ENCODE measurements at places on chromosomes 3 and 15.

GRCh38 chr3:125214738-125215137 lies 2.2 kb upstream of the SLC12A8 start:
- DNase-seq, result no peak

DNA sequence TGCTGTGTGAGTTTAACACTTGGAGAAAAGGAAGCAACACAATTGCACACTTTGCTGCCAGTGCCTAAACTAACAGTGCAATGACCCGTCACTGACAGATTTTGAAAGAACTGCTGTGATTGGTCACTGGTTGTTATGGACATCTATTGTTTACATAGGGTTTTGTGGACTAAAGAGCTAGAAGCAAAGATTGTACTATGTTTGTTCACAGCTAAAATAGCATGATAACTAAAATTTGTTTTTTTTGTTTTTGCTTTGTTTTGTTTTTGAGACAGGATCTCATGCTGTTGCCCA lies 112.4 kb upstream of the GOLGA8J start:
- DNase-seq, result no peak

GRCh38 chr15:42692536-42692935 lies 44.4 kb downstream of the CDAN1 start:
- DNase-seq, result no peak

GRCh38 chr15:31265871-31266711 lies 60.5 kb upstream of the KLF13 start:
- DNase-seq, result peak; percentile 87

- DNase-seq, result no peak
These were observed 49.0 kb upstream of the SLC4A7 start for GRCh38 chr3:27533261-27533607.

DNA sequence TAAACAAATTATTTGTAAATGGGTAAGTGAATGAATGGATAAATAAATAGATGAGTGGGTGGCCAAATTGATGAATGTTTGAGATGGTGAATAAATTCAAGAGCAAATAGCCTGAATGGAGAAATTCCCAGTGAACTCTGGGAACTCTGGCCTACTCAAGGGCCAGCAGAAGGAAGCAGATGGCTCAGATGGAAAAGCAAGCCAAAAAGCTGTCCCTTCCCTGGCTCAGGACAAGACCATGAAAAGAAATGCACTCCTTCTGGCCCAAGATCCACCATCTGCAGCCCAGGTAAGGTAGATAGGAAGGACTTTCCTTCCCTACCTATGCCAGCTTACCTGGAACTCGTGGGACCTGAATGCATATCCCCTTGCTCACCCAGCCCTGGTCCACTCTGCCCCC lies 37.6 kb upstream of the CLDN18 start:
- no peak for DNase-seq

GRCh38 chr3:73461547-73461946 lies 163.2 kb downstream of the PDZRN3 start:
- no peak for DNase-seq

- no peak for DNase-seq
These were observed 104.4 kb downstream of the RPL22L1 start for GRCh38 chr3:170765419-170766078.

GRCh38 chr3:155462672-155463071 lies 169.2 kb upstream of the STRIT1 start:
- no peak for DNase-seq

DNA sequence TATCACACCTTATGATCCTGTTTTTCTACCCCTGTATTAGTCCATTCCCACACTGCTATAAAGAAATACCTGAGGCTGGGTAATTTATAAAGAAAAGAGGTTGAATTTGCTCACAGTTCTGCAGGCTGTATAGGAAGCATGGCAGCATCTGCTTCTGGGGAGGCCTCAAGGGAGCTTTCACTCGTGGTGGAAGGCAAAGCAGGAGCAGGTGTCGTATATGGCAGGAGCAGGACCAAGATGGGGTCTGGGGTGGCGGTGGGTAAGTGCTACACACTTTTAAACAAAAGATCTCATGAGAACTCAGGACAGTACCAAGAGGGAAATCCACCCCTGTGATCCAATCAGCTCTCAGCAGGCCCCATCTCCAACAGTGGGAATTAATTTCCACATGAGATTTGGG lies 15.4 kb upstream of the SCAP start:
- DNase-seq, result no peak

DNA sequence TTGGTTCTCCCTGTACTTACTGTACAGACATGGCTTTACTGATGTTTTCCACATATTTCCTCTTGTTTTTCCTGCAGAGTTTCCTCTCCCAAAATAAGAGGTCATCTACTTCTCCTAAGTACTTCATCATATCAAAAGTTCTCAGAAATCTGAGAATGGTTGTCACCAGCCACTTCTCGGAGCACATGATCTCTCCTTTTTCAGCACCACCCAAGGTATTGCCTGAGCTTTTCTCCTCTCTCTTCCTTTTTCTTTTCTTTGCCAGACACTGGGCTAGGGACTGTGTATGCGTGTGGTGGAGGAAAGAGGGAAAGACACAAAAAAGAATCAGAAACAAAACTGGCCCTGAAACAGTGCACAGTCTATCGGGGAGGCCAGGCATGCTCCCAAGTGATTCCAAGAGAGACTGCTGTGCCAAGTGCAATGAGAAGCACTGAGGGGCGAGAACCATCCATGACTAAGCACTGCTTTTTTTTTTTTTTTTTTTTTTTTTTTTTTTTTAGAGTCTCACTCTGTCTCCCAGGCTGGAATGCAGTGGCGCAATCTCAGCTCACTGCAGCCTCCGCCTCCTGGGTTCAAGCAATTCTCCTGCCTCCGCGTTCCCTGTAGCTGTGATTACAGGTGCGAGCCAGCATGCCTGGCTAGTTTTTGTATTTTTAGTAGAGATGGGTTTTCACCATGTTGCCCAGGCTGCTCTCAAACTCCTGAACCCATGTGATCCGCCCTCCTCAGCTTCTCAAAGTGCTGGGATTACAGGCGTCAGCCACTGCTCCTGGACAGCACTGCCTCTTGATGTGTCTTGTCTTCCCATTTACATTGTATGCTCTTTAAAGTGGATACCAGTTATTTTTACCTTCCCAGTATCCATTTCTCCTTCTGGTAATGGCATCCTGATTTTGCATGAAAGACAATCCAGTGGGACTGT lies 194.0 kb upstream of the FEZF2 start:
- DNase-seq, result no peak

- no peak for DNase-seq
These were observed 93.2 kb downstream of the BCHE start for GRCh38 chr3:165744025-165744424.

- no peak for DNase-seq
These were observed 523.9 kb upstream of the CNTN3 start for GRCh38 chr3:75138345-75138744.

DNA sequence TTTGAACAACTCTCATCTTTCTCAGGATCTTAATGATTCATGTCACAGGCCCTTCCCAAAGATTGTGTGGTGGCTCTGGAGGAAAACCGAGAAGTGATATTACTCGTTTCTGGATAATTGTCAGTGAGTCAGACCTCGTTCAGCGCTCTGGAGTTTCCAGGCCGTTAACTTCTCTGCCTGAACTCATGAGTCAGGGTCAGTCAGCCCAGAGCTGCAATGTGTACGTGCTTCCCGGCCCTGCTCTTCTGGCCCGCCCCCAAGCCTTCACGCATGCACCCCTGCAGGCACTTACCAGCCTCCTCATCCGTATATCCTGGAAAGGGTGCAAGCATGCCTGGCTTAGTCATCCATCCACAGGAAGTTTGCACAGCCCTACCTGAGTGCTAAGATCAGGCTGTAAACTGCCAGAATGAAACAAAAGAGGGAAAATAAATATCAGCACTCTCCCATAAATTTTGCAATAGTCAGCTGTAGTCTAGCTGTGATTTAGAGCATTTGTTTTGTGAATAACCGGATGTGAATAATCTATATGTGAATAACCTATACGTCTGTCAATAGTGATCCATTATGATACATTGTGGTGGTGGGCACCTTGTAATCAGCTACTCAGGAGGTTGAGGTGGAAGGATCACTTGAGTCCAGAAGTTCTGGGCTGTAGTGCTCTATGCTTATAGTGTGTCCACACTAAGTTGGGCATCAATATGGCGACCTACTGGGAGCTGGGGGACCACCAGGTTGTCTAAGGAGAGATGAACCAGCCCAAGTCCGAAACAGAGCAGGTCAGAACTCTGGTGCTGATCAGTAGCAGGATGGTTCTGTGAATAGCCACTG lies 35.3 kb upstream of the SEMA4B start:
- no peak for DNase-seq

- no peak for DNase-seq
These were observed 448.7 kb downstream of the TAFA4 start for GRCh38 chr3:68483601-68484000.

DNA sequence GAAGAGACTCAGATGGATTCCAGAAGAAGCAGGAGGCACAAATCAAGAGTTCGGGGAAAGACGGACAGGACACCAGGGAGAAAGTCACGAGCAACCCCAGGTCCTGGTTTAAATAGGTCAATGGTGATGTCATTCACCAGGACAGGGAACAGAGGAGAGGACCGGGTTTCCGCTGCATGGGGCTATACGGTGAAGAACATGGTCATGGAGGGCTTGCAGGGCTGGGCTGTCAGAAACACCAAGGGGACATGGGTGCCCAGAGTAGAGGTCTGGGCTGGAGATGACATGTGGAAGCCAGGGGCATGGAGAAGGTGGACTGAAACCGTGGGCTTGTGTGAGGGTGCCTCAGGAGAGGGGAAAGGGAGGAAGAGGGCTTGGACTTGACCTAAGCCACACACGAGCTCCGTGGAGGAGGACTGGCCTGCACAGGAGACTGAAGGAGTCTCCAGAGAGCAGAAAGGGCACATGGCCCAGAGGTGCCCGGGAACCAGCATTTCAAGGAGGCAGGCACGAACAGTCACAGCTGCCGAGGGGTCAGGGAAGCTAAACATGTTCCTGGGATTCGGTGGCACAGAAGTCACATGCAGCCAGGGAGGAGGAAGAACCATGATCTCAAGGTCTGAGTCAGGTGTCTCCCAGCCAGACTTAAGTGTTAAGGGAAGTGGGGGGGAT lies 54.2 kb upstream of the RPL32 start:
- DNase-seq, result peak; percentile 55

DNA sequence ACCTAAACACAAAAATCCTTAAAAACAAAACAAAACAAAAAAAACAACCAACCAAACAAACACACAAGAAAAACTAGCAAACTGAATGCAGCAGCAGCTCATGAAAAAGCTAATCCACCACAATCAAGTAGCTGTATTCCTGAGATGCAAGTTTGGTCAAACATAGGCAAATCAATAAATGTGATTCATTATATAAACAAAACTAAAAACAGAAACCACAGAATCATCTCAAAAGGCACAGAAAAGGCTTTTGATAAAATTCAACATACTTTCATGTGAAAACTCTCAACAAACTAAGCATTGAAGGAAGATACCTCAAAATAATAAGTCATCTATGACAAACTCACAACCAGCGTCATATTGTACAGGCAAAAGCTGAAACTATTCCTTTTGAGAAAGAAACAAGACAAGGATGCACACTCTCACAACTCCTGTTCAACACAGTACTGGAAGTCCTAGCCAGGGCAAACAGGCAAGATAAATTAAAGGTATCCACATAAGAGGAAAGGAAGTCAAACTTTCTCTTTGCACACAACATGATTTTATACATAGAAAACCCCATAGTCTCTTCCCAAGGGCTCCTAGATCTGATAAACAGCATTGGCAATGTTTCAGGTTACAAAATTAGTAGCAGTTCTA lies 495.1 kb upstream of the SGO1 start:
- DNase-seq, result no peak

DNA sequence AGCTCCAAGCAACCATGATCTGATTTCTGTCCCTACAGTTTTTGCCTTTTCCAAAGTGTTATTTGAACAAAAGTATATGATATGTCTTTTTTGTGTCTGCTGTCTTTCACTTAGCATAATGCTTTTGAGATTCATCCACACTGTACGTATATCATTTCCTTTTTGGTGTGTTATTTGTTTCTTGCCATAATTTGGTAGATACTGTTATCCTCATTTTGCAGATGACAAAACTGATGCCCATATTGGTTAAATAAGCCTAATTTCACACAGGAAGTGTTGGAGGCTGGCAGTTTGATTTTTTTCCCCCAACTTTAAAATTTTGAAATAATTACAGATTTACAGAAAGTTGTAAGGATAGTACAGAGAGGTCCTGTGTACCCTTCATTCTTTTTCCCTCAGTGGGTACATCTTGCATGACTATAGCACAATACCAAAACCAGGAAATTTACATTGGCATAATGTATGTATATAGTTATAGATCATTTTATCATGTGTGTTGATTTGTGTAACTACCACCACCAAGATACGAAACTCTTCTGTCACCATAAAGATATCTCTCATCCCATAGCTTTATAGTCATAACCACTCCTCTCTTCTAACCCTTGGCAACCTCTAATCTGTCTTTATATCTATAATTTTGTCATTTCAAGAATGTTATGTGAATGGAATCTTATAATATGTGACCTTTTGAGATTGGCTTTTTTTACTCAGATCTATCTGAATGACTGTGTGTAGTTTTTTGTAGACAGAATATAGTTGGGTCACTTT lies 55.6 kb downstream of the RASA2 start:
- no peak for DNase-seq

DNA sequence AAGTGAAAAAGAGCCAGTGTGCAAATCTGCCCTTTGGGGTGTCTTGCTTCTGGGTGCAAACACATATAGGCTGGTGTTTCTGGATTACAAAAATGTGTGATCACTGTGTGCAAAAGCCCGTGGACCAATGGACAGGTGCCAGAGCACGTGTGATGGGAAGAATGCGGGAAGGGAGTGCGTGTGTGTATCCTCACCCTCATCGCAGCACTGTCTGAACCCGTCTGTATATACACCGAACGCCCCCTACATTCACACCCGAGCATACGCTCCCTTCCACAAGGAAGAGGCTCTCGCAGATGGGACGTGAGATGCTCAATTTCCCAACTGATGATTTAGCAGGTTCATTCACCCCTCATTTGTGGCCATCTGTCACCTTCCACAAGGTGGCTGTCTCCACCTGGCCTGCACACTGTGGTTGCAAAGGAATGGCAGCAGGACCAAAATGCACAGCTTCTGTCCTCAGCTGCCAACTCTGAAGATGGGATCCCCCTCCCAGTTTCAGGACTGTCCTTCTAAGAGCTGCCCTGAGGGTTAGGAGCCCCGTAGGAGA lies 19.4 kb upstream of the SLC6A1 start:
- DNase-seq, result no peak

DNA sequence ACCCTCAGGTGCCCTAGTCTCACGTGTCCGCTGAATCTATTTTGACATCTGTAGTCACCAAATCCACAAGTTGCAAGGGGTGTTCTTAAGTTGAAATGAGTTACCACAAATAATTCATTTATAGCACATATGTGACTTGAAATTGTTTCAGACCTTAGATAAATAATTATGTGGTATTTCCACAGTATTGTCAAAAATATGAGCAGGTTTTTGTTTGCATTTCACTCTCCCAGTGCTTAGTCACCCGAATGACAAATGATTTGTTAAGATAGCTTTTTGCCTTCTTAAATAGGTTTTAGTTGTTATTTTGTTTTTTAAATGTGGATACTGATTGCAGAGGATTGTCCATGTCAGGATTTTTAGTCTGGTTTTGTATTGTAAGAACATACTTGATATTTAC lies 2.6 kb downstream of the MFSD1 start:
- no peak for DNase-seq

DNA sequence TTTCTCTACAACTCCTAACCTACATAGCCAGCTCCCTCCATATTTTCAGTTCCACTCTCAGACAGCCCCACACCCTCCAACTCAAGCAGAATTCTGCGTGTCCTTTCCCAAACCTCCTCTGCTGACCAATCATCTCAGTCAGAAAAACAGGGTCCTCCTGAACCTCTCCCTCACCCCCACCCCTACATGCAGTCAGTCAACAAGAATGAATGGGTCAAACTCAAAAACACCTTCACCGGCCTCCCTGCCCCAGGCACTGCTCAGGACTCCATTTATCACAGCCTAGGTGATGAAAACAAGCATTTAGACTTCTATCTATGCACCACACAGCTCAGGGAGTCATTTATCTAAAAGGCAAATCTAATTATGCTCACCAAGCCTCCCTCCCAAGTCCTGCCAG lies 32.4 kb downstream of the MYL3 start:
- DNase-seq, result no peak

Measured in Right ventricle myocardium inferior (tissue), 1 donor.